ENCODE measurements at places on chromosomes 7 and 10.

DNA sequence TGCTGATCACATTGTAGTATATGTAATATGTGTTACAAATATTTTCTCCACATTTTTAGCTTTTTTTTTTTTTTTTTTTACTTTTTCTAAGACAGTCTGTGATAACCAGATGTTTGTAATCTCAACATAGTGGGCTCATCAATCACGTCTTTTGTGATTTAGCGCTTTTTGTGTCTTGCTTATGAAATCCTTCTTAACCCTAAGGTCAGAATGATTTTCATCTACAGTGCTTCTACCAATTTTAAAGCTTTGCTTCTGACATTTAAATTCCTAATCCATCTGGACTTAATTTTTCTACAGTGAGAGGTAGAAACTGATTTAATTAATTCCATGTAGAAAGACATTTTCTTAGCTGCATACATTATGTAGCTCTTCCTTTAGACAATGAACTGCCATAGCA is 626.4 kb downstream of the TNS3 start:
- DNase-seq: peak; percentile 87

GRCh38 chr7:3482147-3482921 is 181.3 kb downstream of the SDK1 start:
- DNase-seq: no peak

DNA sequence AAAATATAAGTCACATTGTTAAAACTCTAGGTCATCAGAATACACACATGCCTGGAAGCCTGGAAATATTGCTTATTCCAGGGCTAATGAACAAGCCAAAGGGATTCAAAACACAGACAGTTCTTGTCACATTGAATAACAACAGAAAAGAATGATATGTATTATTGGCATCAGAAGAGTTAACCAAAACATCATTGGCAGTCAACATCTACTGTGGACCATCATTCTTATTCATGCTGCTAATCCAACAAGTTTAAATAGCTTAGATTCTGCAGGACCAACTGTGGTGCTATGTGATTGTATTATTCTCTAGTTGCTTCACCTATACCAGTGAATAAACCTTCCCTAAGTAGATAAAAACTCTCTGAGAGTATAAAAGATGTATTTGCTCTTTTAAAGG is 198.3 kb downstream of the NEBL start:
- DNase-seq: no peak

- DNase-seq: no peak
These were observed 67.8 kb downstream of the NAMPT start for GRCh38 chr7:106216923-106217542.

DNA sequence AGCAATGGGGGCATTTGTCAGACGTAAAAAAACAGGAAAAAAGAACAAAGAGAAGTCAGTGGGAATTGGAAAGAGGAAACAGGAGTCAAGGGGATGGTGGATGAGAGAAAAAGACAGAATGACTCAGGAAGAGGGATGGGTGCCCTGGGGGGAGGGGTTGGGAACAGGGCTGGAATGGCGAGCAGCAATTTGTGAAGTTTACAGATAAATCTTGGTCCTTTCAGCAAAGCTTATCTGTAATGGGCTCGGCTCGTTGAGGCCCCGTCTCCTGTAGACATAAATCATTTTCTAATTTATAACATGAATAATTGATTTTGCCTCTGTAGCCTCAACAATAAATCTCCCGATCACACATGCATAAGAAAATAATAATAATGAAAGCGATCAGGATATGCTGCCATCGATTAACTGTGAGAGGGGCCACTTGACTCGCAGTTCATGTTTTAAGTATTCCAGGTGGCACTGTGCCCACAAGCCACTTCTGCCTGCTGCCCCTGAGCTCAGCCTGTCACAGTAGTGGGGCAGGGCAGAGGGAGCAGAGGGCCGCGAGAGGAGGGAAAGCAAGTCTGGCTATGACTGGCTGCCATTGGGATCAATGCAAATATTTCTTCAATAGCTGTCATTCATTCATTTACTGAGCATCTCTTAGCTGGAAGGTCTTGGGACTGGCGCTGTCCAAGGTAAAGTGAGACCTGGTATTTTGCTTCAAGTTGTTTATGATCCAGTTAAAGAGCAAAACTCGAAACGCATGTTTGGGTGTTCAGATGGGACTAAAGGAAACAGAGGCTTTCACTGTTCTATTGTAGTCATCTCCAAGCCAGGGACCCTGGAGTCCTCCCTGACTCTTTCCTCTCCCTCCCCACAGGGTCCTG is 47.4 kb upstream of the R3HCC1L start:
- DNase-seq: no peak

GRCh38 chr7:105019269-105019668 is 5.3 kb downstream of the KMT2E start:
- no peak for DNase-seq

- no peak for DNase-seq
These were observed 35.9 kb upstream of the SFTPD start for GRCh38 chr10:79984851-79985250.

DNA sequence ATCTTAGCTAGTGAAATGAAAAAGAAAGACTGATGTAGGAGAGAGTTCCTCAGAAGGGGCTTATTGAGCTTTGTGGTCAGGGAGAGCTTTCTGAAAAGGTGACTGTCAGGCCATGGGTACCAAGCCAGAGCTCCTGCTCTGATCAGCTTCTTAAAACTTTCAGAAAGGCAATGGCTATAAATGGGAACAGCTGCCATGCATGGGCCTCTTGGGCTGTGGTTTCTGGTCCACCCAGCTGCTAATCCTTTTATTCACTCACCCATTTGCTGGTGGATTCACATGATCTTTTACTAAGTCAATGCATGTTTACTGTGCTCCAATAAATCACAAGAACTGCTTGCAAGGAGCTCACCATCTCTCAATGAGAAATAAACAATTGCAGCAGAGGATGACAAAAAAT is 60.1 kb upstream of the ZPBP start:
- no peak for DNase-seq

DNA sequence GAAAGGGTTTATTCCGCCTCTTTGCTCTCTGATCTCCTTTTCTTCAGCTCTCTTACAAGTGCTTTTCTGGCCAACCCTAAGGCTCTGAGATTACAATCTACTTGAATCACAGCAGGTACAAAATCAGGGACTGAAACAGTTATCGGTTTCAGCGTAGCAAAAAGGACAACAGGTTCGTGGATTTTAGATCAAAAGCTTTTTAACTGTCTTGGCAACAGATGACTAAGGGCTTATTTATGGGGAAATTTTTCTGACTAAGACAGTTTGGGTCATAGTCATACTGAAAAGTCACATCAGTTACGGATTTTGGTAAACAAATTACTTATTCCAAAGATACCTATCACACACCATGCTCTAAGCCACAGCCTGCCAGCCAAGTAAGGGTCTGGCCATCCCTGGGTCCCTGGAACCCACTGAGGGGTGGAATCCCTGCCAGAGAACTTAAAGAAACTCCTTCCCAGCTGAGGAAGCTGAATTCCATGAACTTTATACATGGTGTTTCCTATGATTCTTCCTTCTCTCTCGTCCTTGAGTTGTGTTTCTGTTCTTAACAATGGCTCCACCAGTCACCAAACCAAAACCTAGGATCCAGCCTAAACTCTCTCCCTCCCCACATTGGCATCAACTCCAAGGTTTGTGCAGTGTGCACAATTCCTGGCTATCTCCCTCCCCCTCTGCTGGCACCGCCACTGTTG is 169.3 kb downstream of the FAM107B start:
- no peak for DNase-seq

DNA sequence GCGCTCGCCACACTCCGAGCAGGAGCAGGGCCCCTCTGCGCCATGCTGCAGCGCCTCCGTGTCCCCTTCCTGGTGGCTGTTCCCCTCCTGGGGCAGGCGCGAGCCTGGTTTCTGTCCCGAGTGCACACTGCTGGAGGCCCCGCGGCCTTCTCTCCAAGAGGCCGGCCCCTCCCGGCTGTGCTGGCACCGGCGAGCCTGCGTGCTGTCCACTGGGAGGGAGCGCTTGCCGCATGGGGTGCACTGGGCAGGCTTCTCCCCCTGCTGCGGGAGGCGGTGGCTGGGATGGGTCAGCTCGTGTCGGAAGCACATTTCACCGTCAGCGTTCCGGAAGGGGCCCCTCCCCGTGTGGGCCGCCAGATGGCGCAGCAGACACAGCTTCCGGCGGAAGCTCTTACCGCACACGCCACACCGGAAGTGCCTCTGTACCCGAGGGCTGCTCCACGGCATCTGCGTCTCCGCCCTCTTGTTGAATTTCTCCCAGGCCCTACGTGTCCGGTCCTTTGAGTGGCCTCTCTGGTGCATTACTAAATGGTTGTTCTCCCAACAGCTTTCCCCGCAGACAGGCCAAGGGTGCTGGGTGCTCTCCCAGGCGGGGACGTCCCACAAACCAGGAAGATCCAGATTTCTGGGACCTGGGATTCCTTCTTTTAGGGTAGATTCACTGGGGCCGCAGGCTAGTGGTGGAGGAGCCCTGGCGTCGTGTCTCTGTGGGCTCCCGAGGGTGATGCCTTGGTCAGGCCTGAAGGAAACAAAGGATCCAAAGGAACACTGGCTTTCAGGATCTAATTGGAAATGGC is 18.7 kb downstream of the ZNF786 start:
- no peak for DNase-seq

DNA sequence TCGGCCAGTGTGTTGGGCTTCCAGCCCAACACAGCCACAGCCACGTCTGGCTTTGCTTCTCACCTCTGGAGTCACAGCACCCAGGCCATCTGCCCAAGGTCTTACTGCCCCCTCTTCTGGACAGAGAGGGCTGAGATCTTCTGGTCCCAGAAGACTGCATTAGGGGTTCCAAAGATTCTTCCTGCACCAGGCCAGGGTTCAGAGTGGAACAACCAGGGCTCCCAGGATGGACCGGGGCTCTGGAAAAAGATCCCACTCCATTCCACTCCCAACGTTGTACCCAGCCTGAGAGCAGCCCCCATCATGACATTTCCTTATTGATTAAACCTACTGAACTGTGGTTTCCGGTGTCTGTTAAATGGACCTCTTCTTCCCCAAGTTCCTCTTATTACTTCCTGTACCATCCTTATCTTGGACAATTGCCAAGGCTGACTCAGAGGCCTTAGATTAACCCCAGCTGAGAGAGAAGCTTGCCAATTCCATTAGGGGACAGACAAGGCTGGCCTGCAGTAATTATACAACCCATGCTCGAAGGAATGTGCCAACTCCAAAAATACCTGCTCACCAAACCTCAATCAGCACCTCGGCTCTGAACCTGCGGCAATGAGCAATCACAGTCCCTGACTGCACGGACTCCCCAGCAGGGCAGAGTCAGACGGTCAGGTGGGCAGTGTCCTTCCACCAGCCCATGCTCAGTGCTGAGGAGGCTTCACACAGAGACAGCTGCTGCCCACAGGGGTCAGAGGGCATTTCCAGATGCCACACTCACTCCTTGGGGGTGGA is 47.9 kb upstream of the NPFFR1 start:
- DNase-seq: peak; percentile 89

DNA sequence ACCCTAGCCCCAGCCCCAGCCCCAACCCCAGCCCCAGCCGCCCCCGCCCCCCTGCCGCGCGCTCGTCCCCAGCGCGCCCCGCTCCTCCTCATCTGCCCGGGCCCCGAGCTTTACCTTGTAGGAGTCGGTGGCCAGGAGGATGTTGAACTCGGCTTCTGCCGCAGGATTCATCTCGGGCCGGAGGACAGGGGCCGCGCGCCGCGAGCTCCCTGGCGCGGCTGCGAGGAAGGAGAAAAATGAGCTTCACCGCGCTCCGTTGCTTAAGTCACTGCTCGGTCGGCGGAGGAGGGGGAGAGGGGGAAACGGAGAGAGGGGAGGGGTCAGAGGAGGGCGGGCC is at the start of gene NAMPT:
Gene NAMPT (minus strand): TSS at position 270 of the 337 bp plus-strand sequence. CDS start 99 bp downstream, at position 171.
- no peak for DNase-seq

DNA sequence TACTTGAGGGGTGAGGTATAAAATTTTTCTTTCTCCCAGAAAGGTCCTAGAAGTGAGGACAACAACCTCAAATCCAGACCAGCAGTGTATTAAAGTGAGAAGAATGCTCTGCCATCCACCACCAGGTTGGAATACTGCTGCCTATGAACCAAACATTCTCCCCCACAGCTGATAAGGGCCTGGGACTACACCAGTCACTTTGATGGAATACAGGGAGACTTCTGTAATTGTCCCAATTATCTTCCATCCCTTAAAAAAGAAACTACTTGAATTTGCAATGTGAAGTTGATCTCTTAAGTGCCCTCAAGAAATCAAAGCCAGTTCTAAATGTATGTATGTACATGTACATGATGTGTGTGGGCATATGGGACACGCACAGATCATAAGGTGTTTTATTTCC is 3.0 kb downstream of the TBX20 start:
- DNase-seq: no peak

GRCh38 chr7:968205-969105 is 6.9 kb downstream of the COX19 start:
- DNase-seq: no peak

DNA sequence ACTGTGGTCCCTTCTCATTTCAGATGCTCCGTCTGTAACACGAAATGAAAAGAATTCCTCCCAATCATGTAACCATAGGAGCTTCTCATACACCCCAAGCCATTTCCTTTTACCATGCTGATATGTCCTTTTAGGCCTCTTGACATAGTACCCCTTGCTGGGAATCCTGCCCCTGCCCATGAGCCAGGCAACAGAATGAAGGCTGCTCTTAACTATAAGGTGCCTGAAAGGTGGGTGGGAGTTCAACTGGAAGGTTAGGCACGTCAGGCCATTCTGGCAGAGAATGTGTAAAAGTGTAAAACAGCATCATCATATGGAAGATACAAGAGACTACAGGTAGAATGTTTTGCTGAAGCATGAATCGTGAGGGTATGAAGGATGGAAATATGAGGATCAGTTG is 22.5 kb downstream of the IL2RA start:
- no peak for DNase-seq

DNA sequence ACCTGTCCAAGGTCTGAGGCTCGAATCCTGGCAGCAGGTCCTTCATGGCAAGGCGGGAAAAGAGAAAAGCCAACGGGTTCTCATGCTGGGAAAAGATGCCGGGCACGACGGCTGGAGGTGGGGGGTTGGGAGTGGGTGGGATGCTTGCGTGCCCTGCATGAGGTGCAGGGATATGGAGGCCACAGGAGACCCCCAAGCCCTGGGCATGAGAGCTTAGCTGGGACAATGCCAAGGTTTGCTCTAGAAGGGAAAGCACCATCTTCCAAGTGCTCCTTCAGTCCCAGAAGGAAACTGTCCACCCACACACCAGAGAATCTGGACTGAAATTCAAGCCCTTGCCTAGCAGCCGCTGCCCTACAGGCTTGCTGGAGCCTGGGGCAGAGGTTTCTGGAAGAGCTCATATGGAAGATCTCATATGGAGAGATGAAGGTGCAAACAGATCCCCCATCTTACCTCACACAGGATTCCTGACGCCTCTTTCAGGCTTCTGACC is 64.3 kb downstream of the ZRANB1 start:
- DNase-seq: no peak

DNA sequence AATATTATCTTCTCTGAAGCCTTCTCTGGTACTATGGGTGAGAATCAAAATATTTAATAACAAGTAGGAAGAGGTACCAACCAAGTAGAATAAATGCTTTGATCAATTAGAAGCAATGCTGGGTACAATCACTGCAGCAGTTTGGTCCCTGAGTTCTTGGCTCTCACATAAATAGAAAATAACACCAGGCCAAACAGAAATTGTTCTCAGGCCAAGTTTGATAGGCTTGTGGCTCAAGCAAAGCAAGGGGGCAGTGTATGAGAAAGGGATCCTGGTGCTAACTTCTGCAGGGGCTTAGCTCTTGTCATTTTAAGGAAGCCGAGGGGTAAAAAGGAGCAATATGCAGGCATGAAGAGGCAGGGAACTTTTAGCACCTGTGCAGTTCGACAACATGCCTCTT is 146.8 kb upstream of the TMEM229A start:
- no peak for DNase-seq

Data from fibroblast of skin of left quadriceps (primary cell).